ENCODE measurements at places on chromosomes 16 and 17.
A peak's percentile ranks its signal among the peaks of the same experiment; 100 is the strongest.

- DNase-seq, result no peak
Measured at GRCh38 chr16:21233521-21234150, at the start of gene ANKS4B. Gene ANKS4B, plus strand, starts transcription at chr16:21233699. Its CDS starts 39 bp downstream, at chr16:21233738.

DNA sequence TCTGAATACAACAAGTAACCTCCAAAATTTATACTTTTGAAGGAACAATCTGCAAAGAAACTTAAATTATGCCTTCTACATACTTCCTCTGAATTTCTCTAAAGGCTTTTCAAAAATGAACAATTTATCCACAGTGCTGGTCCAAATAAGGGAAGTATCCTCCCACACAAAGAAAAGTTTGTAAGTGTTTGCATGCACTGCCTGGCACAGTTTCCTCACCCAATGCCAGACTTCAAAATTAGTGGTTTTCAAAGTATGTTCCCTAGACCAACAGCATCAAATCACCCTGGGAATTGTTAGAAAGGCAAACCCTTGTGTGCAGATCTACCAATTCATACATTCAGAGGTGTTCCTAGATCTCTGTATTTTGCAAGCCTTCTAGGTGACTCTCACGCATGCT is 82.5 kb downstream of the PCTP start:
- DNase-seq, result no peak

DNA sequence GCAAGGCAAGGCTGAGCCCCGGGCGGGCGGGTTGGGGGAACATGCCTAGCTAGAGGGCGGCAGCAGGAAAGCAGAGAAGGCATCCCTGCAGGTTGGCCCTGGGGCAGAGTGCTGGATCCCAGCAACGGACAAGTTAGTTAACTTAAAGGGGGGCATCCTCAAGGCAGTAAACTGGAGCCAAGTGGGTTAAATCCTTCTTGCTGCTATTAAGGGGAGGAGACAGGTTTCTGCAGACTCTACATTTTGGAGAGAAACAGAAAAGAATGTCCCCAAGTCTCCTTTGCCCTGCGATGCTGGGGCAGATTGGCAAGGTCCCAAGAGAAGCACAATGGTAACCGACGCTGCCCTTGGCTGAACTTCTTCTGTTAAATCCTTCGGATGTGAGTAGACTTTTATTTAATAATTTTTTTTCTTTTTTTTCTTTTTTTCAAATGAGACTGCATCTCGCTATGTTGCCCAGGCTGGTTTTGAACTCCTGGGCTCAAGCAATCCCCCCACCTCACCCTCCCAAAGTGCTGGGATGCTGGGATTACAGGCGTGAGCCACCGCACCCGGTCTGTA is 14.0 kb downstream of the ATP5PD start:
- peak; percentile 40 for DNase-seq

- DNase-seq, result peak; percentile 26
Measured at GRCh38 chr17:45341533-45342158, 24.8 kb upstream of the MAP3K14 start.

- DNase-seq, result no peak
Measured at GRCh38 chr16:78065319-78065718, 34.1 kb upstream of the WWOX start.

GRCh38 chr17:18156171-18156975 is 27.3 kb upstream of the ALKBH5 start:
- no peak for DNase-seq

DNA sequence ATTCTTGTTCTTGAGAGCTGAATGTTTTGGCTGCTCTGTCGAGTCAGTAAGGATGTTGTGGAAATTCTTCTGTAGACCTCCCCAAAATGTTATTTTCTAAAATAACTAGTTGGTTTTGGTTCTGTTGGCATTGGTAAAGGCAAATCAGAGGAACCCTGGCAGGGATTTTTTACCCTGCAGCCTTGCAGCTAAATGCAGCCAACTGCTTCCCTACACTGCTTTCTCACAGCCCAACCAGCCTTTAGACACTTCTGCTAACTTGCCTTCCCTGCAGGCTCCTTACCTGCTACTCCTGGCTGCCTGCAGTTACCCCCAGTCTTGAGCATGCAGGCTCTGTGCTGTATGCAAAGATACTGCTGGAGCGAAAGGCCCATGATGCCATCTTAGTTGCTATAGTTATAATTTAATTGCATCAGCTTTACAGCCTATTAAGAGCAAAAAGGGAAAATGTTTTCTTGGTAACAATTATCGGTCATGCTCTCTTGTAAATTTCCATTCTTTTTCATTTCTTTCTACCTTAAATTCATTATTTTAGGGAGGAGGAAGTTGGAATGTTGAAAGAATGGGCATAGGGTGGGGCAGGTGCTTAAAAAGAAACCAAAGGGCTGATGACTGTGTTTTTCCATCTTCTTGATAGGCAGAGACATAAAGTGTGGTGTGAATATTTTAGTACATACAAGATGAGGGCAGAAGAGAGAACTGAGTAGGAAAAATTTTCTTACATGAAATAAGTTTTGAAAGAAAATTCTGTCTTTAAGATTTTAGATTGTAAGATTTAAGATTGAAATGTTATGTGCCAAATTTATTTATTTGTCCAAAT is 20.0 kb downstream of the NUP93 start:
- DNase-seq, result no peak

DNA sequence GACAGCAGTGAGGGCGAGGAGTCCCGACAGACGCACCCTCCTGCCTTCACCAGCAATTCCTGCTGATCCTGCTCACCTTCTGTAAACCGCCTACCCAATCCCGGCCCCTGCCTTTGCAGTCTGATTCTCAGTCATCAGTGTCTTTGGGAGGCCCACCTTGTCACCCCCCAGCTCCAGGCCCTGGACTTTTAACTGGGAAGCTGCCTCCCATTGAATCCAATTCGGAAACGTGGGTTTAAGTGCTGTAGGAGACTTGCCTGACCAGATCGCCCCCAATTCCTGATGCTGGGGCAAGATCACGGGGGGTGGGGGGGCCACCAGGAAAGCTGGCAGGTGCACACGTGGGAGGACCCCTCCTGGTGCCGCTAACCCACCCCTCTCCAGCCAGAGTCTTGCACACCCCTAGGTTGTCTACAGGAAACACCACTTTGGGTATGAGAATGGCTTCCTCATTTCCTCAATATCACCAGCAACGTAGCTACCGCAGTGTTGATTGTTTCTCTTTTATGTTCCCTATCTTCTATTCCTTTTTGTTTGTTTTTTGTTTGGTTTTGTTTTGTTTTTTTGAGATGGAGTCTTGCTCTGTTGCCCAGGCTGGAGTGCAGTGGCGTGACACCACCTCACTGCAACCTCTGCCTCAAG is 46.6 kb upstream of the CMIP start:
- no peak for DNase-seq

- peak; percentile 74 for DNase-seq
Measured at GRCh38 chr16:27945233-27945973, 118.1 kb downstream of the GSG1L start.

DNA sequence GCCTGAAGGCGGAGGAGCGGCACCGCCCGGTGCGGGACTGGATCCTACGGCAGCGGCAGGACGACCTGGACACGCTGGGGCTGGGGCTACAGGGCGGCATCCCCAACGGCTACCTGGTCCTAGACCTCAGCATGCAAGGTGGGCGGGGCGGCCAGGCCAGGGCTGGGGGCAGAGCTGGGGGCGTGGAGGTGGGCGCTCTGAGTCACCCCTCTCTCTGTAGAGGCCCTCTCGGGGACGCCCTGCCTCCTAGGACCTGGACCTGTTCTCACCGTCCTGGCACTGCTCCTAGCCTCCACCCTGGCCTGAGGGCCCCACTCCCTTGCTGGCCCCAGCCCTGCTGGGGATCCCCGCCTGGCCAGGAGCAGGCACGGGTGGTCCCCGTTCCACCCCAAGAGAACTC is 7.9 kb downstream of the MSLN start:
- no peak for DNase-seq

- no peak for DNase-seq
Measured at GRCh38 chr17:76752006-76752405, 14.1 kb downstream of the MFSD11 start.

DNA sequence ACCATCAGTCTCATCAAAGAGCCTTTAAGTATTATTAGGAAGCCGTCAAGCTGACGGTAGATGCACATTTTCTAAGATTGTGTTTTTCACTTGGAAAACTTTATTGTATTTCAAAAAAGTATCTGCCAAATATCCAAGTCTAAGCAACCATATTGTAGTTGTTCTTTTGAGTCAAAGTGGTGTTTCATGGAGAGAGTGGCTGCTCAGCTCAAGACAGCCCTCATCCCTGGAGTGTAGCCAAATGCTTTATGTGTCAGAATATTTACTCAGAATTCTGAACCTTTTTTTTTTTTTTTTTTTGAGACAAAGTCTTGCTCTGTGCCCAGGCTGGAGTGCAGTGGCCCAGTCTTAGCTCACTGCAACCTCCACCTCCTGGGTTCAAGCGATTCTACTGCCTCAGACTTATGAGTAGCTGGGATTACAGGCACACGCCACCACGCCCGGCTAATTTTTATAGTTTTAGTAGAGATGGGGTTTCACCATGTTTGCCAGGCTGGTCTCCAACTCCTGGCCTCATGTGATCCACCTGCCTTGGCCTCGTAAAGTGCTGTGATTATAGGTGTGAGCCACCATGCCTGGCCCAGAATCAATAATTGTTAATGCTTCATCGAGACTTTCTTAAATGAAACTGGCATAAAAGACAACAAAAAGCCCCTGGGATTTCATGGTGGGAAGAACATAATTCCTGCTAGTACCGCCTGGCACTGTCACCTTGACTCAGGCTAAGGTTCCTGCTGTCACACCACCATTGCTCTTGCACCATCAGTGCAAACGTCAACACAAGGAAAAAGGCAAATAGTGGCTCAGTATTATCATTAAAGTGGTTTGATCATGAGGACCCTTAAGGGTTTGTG is 45.5 kb downstream of the PRKCA start:
- DNase-seq, result peak; percentile 37

- DNase-seq, result no peak
Measured at GRCh38 chr17:62741290-62741689, 66.8 kb downstream of the MARCHF10 start.

- DNase-seq, result no peak
Measured at GRCh38 chr17:78576389-78577112, 645 bp downstream of the DNAH17 start.

DNA sequence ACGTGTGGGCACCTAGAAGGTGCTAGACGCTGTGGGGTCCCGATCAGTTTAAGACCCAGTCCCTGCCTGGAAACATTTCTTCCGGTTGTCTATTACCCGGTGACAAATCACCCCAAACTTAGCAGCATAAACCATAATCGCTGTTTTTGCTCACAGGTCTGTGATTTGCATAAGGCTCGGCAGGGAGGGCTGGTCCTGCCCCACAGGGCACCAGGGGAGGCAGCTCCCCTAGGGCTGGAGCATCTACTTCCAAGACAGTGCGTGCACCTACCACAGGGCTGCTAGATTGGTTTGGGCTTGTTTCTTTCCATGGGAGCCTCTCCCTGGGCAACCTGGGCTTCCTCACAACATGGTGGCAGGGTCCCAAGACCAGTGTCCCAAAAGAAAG is 214.5 kb upstream of the CIBAR2 start:
- DNase-seq, result no peak

DNA sequence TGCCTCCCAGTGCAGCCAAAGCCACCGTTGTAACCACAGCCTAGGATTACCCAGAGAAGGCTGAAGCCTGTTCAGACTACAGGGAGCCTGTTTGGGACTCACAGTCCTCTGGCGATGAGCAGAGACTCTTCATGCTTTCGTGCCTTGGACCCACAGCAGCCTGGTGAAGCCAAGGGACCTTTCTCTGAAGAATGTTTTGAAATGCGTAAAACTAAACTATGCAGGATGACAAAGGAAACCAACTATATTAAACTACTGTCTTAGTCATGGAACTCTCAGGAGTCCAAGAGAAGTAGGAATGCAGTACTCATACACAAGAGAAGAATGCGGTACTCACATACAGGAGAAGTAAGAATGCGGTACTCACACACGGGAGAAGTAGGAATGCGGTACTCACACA is 20.9 kb downstream of the ABR start:
- DNase-seq, result no peak

GRCh38 chr16:75263291-75263962 is 12.0 kb upstream of the BCAR1 start:
- no peak for DNase-seq

DNA sequence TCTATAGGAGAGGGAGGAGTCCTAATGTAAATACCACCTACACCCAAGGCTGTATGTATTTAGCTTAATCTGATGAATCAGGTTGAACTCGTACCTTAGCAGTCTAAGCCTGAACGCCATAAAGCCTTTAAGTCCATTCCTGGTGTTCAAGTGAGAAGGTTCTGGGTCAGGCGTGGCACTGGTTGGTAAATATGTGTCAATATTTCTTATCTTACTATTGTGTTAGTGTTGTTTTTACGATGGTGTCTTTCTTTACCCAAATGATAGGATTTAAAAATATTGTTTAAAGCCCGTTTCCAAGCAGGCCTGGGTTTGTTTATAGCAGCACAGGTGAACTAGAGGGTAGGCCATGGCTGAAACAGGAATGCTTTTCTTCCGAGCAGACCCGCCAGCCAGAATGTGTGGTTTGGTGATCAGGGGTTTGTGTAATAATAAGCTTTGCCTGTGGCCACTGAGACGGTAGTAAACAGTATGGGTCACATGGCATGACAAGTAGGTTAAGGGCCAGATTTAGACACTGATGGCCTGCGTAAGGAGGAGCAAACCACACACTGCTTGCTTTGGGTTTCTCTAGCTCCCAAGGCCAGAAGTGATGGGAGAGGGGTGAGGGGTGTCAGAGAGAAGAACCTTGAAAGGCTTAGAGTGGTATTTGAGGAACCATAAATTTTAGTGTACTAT is 3.3 kb downstream of the TMEM94 start:
- peak; percentile 52 for DNase-seq

GRCh38 chr17:58254803-58255202 is 16.4 kb downstream of the LPO start:
- no peak for DNase-seq

DNA sequence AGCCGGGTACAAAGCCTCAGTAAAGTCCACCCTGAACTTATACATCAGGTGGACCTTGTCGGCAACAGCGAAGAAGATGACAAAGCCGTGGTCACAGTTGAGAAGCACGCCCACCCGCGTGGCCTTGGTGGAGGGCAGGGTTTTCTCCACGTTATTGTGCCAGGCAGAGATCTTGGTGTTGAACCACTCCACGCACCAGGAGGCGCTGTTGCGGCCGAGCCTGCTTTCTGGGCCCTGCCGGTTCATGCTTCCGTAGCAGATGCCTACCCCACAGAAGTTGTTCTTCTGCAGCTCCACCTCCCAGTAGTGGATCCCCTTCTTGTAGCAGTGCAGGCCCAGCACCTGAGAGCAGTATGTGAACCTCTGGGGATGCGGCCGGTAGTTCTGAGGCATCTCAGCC is 22.1 kb downstream of the TRIM25 start:
- no peak for DNase-seq
